Motor neuron (in vitro differentiated cells): ENCODE measurements at places on chromosomes 3 and 15. TPM values are rescaled to one million over a fixed set of nuclear protein-coding genes. Genes with fewer than 3 reads are reported as not detected.

Gene EPHA6
- total RNA-seq = 6.2 and 9.2 TPM in 2 replicates

Gene TEX55
- 0.33 and 0.69 TPM in 2 replicates for total RNA-seq

Gene DNAH12
- total RNA-seq = 0.50 and 1.0 TPM in 2 replicates

Gene SAMMSON
- 0.81 TPM in 1 of 2 replicates, not detected in the other for total RNA-seq

Gene CCNB2
- total RNA-seq = 94.9 and 95.2 TPM in 2 replicates

Gene IGSF10
- 8.1 and 23.6 TPM in 2 replicates for total RNA-seq
